Activated T-cell treated with anti-CD3 and anti-CD28 coated beads for 48 hours (primary cell): ENCODE measurements at places on chromosomes 16 and 17.

GRCh38 chr17:51238255-51238887 lies 21.5 kb downstream of the MBTD1 start:
- DNase-seq, result no peak

GRCh38 chr17:62862251-62862650 lies 54.1 kb upstream of the MARCHF10 start:
- DNase-seq, result no peak

GRCh38 chr17:12927001-12927400 lies 90.8 kb downstream of the ELAC2 start:
- no peak for DNase-seq

DNA sequence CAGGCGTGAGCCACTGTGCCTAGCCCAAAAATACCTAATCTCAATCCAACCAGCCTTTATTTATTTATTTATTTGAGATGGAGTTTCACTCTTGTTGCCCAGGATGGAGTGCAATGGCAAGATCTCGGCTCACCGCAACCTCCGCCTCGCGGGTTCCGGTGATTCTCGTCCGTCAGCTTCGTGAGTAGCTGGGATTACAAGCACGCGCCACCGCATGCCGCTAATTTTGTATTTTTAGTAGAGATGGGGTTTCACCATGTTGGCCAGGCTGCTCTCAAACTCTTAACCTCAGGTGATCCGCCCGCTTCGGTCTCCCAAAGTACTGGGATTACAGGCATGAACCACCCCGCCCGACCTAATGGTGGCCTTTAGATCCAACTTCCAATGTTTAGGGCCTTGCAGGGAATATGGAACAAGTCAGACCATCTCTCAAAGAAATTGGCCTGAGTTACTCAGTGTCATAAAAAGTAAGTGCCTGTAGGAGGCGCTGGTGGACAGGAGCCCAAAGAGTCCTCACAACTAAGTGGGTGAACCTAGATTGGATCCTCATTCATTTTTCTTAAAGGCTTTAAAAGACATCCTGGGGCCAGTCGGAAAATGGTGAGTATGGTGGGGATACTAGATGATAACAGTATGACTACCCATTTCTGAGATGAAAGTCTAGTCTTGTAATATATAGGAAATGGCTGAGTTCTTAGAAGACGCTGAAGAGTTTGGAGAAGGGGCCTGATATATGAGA lies 4.6 kb downstream of the ZSCAN10 start:
- no peak for DNase-seq

GRCh38 chr17:46135126-46135812 lies 58.0 kb downstream of the KANSL1 start:
- no peak for DNase-seq

DNA sequence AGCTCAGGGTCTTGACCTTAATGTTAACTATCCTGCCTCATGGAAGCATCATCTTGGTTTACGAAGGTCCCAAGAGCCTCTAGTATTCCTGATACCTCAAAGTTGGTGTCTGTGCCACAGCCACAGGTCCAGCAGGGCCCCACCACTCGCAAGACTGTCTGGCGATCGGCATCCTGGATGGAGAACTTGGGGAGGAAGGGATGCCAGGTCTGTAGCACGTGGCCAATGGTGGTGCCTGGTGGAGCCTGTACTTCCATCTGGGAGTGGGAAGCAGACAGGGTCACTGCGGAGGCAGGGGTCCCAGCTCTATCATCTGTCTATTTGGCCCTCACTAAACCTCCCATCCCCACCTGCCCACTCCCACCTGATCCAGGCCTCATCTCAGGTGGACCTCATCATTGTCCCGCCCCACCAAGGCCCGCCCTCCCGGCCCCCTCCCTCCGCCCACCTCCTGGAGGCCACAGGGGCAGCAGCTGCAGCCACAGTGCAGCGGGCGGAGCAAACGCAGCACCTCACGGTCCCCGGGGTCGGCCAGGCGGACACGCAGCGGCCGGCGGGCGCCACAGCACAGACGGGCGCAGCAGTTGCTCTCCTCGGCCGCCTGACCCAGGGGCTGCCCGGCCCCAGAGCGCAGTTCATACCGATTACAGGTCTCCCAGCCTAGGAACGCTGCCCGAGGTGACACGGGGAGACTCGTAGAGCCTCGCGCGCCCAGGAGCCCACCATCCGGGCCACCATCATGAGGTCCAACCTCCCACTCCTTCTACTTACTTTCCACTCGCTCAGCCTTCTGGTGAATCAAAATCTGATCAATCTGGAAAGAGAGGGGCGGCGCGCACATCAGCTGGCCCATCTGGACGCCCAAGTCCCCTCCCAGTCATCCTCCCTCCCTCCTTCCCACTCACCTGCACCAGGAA lies 1.4 kb downstream of the PLSCR3 start:
- no peak for DNase-seq
